ENCODE measurements at places on chromosomes 3 and 15.

DNA sequence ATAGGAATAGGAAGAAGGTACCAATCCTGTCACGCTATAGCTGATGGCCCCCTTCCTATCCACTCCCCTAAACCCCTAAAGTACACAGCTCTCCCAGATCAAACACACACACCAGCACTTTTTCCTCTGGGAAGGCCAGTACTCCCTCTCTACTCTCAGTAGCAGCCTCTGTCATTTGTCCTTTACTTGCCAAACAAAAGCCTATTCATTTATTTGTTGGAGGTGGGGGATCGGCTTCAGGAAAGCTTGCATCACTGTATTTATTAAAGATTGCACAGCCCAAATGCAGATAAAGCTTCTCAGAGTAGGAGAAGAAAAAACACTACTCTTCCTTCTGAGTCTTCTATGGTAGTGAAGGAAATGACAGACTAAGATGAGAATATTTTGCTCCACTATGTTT is 429.7 kb upstream of the RASGRP1 start:
- DNase-seq: no peak

DNA sequence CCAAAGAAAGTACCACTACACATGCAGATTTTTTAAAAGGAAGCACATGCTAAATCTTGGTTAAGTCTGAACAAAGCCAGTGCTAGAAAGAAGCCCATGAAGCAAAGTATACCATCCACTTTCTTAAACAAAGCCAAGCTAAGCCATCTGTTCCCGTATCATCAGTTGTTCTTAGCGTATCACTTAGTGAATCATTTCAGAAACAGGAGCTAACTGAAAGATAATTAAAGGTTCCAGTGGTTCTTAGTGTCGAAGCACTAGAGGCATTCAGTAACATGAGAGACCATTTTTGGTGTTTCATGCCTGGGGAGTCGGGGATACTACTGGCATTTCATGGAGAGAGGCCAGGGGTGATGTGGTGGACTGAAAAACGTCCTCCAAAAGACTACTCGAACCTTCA is 12.8 kb downstream of the UBXN7 start:
- no peak for DNase-seq

- peak; percentile 50 for DNase-seq
These were observed 245.0 kb upstream of the TOPAZ1 start for GRCh38 chr3:43996379-43997301.

- DNase-seq: no peak
These were observed 5.3 kb downstream of the POU1F1 start for GRCh38 chr3:87270908-87271700.

GRCh38 chr3:83426300-83426699 is 1532.5 kb upstream of the CADM2 start:
- DNase-seq: no peak

GRCh38 chr3:42381551-42382082 is 28.8 kb downstream of the LYZL4 start:
- DNase-seq: no peak

DNA sequence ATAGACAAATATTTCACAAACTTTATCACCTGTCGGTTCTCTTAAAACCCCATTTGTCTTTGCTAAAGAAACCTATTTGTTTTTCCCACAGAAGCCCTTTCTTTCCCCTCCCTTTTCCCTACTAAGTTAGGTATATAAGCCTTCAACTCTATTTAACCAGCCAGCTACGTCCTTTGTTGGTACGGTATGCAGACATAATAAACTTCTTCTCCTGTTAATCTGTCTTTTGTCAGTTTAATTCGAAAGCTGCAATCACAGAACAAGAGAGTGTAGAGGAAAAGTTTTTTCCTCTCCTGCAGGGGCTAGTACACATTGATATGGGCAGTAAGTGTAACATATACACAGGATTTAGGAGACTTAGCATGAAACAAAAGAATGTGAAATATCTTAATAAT is 21.9 kb upstream of the C15orf39 start:
- no peak for DNase-seq

DNA sequence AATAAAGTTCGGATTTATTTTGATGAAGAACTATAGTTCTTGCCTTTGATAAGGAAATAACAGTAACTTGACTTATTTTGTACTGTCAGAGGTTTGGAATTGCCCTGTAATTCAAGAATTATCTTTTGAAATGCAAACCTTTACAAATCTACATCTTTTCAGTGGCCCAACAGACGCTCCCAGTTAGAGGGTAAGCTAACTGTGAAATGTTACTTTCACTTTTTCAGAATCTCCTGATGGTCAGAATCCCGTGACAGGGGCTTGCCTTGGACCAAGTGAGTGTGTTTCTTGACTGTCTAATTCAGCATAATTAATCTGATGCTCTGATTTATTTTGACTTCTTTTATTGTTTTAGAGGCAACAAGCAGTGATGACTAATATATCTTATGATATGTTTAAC is 262.5 kb downstream of the PLOD2 start:
- no peak for DNase-seq

GRCh38 chr3:39457361-39457760 is 10.1 kb upstream of the MOBP start:
- DNase-seq: no peak

- DNase-seq: no peak
These were observed 89.1 kb downstream of the CRYGS start for GRCh38 chr3:186454881-186455703.

DNA sequence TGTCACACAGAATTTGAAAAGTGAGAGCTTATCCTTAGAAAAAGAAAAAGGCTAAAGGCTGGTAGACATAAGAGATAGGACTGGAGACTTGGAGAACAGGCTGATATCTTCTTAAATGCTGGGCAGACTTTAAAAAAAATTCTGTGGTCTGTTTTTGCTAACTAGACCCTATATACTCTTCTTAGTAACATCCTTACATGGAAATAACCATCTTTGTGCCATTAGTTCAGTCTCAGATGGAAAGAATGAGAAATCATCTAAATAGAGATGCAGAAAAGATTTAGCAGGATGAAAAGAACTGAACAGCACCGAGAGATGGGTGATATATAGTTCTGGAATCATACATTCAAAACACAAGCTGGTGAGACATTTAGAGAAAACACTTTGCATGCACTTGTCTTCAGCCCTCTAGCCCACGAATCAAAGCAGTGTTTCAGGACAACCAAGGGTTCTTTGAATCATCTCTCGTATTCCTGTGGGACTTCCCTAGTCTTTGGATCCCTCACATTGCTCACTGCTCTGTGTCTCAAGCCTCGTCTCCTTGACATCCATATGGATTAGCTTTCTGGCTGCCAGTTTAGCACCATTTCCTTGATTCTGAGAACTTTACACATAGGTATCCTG is 93.0 kb upstream of the LYSMD4 start:
- DNase-seq: no peak

GRCh38 chr15:68650901-68651709 is 72.3 kb downstream of the CORO2B start:
- peak; percentile 29 for DNase-seq

DNA sequence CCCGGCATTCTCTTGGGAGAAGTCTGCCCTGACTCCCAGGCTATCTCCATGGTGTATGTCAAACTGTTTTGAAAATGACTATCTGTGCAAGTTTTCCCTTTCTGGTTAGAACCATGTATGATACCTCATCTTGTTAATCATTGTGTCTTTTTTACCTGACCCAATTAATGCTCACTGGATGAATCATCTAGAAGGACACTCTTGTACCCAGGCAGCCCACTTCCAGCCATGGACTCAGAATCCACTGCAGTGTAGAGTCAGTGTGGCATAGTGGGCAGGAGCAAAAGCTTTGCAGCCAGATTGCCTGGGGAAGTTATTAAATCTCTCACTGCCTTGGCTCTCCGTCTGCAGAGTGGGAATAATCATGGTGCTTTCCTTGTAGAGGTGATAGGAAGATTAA is 1.2 kb downstream of the FAM3D start:
- DNase-seq: no peak

DNA sequence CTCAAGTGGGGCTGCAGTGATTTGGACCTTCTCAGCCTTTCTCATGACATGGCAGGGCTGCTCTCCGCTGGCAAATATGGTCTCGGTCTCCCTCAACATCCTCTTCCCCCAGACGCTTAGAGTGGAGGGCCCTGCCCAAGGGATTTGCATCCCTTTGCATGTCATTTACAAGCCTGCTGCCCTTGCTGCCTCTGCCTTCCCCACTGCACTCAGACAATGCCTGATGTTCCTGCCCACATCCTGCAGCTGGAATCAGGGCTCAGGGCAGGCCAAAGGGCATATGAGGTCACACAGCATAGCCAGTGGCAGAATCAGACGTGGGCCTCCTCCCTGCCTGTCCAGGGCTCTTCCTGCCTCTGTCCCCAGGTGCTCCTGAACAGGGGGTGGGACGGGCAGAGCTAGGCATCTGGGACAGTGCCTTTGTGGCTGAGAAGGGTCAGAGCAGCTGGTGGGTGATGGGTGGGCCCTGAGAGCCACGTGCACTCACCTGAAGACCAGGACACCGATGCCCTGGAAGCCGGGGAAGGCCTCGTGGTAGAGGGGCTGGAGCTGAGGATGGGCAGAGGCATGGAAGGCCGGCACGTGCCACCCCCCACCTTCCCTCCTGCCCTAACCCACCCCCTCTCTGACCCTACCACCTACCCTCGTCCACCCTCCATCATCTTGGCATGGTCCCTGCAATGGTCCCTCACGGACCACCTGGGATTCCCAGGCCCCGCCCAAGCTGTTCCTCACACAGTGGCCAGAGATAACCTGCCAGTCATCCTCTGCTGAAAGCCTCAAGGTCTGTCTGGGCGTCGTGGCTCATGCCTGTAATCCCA is 27.4 kb upstream of the GOLGA6C start:
- no peak for DNase-seq

GRCh38 chr3:195140816-195141793 is 129.9 kb downstream of the XXYLT1 start:
- DNase-seq: no peak

DNA sequence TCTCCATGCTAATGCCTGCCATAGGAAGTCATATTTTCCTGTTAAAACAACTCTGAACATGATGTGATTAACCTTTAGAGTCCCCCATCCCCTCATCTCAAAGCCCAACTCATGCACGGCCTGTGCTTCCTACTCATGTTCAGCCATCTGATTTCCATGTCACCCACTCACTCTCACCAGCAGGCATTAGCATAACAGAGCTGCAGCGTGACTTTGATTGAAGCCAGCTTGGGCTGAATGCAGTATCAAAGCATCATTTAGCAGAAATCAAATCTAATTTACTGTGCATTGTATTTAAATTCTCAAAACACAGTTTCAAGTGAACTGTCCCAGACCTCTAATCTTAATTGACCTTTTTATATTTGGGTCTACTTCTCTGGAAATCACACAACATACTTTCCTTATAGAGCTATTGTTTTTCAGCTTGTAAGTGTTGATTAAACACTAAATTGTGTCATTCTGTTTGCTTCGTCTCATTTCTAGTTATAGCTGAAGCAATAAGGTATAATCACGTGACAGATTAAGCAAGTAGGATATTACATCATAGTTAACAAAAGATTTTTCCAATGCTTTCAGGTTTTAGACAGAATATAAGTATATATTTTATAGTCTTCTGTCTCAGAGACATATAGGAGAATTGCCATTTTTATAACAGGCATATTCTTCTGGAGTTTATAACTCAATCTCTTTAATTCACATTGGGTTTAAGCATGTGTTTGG is 501.5 kb downstream of the ROBO2 start:
- DNase-seq: no peak

DNA sequence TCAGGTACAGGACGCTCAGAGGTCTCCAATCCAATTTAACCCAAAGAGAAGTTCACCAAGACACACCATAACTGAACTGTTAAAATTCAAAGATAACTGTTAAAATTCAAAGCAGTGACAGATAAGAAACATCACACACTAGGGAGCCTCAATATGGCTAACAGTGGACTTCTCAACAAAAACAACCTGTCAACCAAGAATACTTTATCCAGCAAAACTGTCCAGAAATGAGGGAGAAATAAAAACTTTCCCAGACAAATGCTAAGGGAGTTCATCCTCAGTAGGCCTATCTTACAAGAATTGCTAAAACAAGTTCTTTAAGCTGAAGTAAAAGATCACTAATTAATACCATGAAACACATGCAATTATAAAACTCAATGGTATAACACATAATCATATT is 36.3 kb upstream of the MYLK start:
- no peak for DNase-seq

- DNase-seq: no peak
These were observed 78.4 kb downstream of the CHL1 start for GRCh38 chr3:274927-275326.

- DNase-seq: no peak
These were observed 225.9 kb upstream of the CD96 start for GRCh38 chr3:111315930-111316587.

DNA sequence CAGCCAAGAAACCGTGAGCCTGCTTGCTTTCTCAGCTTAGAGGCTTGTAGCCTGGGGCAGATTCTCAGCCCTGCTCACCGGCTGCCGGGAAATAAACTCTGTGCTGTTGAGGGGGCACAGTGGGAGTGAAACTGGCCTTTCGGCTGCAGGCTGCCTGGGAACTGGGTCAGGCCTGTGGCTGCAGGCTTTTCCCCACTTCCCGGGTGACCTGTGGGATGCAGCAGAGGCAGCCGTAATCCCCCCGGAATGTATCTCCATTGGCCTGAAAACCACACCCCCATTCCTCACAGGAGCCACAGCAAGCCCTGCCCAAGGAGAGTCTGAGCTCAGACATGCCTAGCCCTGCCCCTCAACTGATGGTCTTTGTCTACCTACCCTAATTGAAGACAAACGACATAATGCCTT is 110.9 kb downstream of the STXBP5L start:
- DNase-seq: no peak

GRCh38 chr15:100663086-100663914 is 60.9 kb downstream of the ASB7 start:
- DNase-seq: no peak

DNA sequence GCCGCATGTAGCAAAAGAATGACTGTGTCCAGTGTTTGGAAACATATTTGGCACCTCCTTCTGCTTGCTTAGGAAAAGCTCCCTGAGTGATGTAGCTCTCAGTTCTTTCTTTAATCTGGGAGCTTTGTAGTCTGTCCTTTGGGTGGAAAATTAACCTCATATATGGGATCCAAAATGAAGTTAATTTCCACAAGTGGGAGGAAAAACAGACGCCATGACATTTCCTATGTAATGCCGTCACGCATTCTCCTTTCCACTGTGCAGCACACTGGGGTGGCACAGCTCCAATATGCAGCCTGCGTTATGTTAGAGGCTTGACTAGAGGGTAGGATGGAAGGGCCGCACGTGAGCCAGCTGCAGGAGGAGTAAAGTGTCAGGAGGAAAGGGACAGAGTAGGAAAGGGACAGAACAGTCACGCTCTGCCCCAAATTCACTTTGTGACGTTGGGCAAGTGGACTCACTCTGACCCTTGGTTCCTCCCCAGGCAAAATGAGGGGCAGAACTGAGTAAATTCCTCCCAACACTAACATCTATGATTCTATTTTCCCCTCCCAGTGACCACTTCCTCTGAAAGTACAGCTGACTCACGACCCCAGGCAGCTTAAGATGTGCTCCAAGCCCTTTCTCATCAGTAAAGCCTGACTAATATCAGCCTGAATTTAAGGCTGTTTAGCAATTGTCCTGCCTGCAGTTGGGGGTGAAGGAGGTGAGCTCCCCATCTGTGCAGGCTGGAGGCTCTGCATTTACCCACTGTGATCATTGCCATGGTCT is 176.5 kb upstream of the PFN2 start:
- peak; percentile 11 for DNase-seq

GRCh38 chr3:138941259-138941885 is 5.6 kb downstream of the FOXL2 start:
- DNase-seq: no peak

- no peak for DNase-seq
These were observed 27.0 kb downstream of the CCNL1 start for GRCh38 chr3:157132936-157133335.

Data from GM06990 (cell line).